ENCODE measurements at places on chromosomes 1 and 21.

GRCh38 chr1:72846476-72847278 lies 564.3 kb upstream of the NEGR1 start:
- DNase-seq, result no peak

GRCh38 chr1:227561241-227561907 lies 2.0 kb upstream of the ZNF678 start:
- DNase-seq, result no peak

GRCh38 chr1:195898924-195899323 lies 709.3 kb downstream of the KCNT2 start:
- no peak for DNase-seq

DNA sequence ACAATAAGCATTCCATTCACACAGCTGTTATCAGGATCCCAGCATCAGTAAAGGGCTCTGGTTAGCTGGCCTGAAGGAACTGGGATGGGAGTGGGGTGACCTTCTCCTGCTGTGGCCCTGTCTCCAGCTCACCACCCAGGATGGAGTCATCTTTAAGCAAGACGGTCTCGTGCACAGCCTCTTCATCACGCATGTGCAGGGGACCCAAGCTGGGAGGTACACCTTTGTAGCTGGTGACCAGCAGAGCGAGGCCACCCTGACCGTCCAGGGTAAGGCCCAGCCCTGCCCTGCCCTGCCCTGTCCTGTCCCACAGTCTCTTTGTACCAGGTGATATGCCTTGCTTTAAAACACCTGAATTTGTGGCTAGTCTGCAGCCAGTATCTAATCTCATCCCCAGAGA lies 24.3 kb downstream of the IGFN1 start:
- DNase-seq, result no peak

DNA sequence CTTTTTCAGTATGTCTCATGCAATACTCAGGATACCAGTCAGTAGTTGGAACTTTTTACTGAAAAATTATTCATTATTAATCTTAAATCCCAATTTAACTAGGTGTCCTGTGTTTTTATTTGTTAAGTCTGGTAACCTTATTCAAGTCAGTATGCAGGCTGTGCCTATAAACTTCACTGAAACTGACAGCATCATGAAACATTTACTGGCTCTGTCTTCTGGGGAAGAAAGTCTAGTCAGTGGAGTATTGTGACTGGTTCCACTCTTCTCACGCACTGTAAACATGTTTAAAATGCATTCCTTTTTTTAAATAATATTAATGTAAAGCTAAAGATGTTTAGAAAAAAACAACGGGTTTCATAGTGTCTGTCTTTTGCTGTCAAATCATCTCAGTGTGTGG lies 739.7 kb downstream of the LTN1 start:
- DNase-seq, result no peak

- DNase-seq, result no peak
Measured at GRCh38 chr1:187092104-187092503, 263.4 kb downstream of the PLA2G4A start.

DNA sequence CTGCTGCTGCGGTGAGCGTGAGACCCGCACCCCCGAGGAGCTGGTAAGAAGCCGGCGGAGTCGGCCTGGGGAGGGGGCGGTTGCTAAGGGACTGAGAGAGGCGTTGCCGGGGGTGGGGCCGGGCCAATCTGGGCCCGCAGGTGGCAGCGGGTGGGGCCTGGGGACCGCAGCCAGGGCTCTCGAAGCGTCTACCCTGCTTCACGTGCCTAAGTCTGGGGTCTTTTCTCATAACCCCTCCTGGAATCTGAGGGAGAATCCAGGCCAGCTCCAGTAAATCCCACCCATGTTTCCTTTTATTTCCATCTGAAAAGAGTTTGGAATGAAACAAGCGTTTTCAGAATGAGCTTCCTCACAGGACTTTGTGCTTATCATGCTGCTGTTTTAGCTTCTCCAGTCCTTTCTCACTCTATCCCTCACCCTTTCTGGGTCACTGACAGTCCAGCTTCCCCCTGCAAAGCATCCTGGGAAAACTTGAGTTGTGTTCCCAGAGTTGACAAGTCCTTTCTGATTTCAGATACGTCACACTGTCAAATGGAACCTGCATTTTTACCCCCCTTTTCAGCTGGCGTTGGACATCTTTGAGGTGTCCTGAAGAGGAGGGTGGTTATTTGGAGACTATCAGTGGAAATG lies 431 bp downstream of the CLCN6 start:
- DNase-seq, result no peak

DNA sequence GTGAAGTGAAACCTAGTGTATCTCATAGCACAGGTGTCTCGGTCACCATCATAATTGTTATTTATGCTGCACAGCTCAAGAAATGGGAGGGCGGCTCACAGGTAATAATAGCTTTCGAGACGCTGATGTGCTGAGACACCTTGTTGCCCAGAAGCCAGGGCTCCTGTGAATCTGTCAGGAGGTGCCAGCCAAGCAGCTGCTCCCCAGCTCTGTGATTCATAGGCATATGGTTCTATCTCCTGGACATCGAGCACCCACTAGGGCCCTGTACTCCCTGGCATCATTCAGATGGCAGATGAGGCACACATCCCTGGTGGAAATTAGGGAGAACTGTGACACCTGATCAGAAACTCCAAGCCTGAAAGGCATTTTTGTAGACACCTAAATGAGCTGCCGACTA lies 53.5 kb downstream of the SYT6 start:
- DNase-seq, result no peak

DNA sequence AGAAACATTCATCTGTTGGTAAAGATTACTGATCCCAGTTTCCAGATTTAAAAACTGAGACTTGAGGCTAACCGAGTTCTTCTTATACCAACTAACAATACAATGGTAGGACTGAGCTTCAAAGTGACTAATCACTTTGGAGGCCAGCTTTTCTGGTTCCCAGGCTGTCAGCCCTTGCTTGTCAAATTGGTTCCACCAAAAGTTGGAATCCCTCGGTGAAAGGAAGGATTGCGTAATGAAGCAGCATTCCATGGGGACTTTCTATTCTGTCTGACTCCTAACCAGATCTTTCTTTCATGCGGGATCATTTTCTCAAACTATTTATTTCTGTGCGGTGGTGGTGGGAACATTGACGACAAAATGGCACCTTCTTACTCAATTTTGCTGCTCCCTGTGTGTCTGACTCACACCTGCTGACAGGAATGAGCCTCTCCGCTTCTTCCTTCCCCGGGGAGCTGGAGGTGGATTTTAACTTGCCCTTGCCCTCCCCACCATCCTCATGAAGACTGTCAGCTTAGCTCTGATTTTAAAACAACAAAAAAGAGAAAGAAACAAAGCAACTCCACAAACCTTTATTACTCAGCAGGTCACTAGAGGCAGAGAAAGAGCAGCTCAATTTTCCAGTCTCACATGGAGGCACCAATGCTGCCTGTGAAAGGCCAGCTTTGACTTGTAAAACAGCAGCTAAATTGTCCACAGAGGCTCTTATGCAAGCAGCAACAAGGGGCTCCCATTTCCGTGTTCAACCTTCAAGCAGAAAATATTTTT lies 32.9 kb upstream of the RASAL2 start:
- no peak for DNase-seq

GRCh38 chr1:5637171-5637570 lies 355.1 kb downstream of the NPHP4 start:
- no peak for DNase-seq

- DNase-seq, result no peak
Measured at GRCh38 chr1:156794506-156795373, 21.9 kb downstream of the SH2D2A start.

DNA sequence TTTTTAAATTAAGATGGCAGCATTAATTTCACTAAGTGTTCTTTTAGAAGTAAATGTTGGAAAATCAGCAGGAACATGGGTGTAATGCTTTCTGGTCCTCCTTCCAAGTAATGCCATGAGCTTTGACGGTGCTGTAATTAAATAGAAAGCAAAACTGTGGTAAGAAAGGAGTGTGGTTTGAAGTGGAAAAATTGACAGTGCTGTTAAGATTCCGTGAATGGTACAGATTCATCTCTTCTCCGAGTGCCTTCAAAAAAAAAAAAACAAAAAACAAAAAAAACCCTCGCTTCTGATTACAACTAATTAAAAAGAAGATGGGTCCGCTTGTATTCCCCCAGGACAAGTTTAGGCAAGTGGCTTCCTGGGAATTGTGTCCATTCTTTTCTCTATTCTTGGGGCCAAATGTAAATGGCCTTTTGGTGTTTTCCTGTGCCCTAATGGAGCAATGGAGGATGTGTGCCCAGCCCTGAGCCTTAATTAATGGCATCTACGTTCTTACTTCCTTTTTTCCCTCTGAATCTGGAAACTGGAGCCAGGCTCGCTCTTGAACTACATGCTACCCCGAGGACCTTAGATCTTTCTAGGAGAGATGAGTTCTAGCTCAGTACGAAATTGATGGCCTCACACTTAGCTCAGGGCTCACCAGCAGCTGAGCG lies 5.1 kb downstream of the LMO4 start:
- no peak for DNase-seq

- no peak for DNase-seq
Measured at GRCh38 chr1:228448372-228448771, 31.7 kb upstream of the TRIM17 start.

- DNase-seq, result no peak
Measured at GRCh38 chr21:20276377-20276776, 721.8 kb upstream of the NCAM2 start.

DNA sequence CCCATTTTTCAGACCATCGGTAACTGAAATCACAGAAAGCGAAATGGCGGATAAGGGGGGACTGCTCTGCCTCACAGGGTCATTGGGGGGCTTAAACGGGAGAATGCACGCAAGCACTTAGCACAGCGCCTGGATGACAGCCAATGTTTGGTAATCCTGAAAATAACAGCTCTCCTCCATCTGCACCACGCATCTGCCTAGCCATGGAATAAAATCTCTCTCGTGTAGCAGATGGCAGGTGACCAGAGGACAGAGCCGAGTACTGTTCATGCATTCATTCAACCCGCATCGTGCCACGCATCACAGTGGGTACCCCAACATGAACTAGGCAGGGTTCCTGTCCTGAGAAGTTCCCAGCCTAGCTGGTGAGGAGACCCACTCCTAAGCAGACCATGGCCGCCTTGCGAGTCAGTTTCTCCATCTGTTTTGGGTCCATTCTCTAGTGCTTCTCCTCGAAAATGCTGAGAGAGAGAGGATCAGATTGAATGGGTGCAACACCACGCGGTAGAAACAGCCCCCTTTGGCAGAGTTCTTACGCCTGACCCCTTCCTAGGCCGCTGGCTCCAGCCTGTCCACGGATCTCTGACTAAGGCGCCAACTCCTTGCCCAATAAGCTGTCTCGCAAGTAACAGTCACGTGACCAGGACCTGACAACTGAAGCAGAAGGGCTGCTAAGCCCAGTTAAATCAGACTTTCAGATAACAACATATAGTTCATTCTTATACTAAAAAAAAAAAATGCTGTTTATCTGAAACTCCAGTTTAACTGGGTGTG lies 7.3 kb downstream of the SLC1A7 start:
- DNase-seq, result no peak

DNA sequence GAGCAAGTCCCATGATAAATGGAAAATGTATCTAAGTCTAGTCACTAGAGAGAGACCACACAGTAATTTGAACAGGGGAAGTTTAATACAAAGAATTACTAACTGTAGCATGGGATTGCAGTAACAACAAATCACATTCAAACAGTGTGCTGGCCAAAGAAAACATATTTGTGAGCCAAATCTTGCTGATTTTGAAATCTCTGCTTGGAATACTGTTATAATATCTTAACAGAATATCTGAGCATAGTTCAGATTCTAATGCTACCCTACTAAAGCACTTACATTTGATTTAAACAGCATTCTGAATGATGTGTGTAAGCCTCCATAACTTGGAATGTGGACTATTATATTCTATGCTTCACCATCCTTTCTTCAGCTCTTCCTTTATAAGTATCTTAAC lies 270.0 kb upstream of the BRINP3 start:
- DNase-seq, result no peak

GRCh38 chr1:236507022-236507700 lies 16.6 kb upstream of the LGALS8 start:
- no peak for DNase-seq

- no peak for DNase-seq
Measured at GRCh38 chr1:55597910-55598309, 382.7 kb upstream of the USP24 start.

- no peak for DNase-seq
Measured at GRCh38 chr1:110240476-110241210, 30.5 kb downstream of the KCNC4 start.

GRCh38 chr1:1246577-1247340 lies at the start of gene C1QTNF12:
C1QTNF12 (minus strand) TSS chr1:1246722; CDS start chr1:1246690, 32 bp downstream.
- DNase-seq, result no peak

DNA sequence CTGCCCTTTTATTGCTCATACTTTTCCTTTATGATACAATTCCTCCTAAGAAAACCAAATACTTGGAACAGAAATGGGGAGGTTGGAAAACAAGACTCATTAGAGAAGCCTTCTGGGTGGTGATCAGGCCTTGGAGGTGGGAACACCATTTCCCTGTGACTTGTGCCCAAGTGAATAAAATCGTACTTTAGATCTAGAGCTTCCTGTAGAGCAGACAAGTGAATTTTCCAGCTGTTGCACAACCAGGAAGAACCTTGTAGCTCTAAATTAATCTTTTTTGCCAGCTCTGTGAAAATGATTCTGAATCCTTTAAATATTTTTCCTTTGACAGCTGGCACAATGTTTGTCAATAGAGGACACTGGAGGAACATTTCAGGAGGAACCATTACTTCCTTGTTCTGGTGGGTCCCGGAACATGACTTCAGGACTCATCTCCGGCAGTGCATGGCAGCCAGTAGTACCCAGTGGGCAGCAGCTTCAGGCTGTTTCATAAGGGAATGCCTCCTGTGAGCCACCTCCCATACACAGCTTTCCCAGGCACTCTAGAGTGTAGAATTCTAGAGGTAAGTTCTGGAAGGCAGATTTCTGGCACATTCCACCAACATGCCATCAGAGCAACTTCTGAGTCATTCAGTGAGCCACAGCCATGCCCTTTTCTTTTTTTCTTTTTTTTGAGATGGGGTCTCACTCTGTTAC lies 5.5 kb upstream of the SNAPIN start:
- no peak for DNase-seq

DNA sequence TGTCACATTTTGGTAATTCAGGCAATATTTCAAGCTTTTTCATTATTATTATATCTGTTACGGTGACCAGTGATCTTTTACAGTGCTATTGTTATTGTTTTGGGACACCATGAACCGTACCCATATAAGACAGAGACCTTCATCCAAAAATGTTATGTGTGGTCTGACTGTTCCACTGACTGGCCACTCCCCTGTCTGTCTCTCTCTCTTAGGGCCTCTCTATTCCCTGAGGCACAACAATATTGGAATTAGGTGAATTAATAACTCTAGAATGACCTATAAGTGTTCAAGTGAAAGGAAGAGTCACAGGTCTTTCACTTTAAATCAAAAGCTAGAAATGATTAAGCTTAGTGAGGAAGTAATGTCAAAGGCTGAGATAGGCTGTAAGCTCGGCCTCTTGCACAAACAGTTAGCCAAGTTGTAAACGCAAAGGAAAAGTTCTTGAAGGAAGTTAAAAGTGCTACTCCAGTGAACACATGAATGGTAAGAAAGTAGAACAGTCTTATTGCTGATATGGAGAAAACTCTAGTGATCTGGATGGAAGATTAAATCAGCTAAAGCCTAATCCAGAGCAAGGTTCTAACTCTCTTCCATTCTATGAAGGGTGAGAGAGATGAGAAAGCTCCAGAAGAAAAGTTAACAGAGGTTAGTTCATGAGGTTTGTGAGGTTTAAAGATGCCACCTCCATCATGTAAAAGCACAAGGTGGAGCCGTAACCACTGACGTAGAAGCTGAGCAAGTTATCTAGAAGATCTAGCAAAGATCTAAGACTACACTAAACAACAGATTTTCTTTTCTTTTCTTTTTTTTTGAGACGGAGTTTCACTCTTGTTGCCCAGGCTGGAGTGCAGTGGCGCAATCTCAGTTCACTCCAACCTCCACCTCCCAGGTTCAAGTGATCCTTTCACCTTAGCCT lies 19.7 kb upstream of the DIPK1A start:
- DNase-seq, result no peak

GRCh38 chr21:35164380-35164779 lies 115.3 kb upstream of the RUNX1 start:
- DNase-seq, result no peak

All from ascending aorta (tissue), 2 donors.